NCI-H2171 treated with DMSO at 0.1 percent for 48 hours (cell line): ENCODE measurements at places on chromosomes 5 and 9.

DNA sequence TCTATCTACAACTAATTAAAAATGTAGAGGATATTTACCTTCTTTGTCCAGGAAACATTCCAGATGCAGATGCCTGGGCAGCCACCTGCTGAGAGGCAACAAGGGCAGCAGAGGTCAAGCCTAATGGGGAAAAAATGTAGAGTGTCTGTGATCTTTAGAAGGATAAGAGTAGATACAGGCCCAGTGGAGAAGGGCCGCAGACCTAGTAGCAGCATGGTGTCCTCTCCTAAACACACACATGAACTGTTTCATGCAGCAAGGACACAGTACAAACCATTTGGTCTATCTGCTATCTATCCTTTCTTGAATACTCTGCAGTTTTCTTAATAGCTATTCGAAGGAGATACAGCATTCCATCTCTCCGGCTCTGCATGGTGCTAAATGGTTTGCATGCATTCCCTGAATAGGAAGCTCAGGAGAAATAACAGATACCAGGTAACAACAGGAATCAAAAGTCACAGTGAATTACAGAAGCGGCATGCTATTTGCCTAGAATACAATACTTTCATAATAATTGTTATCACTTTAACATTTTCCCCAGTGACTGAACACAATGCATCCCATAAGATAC is 107.3 kb downstream of the ZNF608 start:
- no peak for DNase-seq

GRCh38 chr9:98925956-98926355 is 17.8 kb upstream of the COL15A1 start:
- no peak for DNase-seq

- DNase-seq = no peak
Observed at GRCh38 chr9:91032121-91032531, 230.5 kb downstream of the SYK start.

GRCh38 chr9:29830821-29831220 is 2257.5 kb upstream of the C9orf72 start:
- peak; percentile 1 for DNase-seq

DNA sequence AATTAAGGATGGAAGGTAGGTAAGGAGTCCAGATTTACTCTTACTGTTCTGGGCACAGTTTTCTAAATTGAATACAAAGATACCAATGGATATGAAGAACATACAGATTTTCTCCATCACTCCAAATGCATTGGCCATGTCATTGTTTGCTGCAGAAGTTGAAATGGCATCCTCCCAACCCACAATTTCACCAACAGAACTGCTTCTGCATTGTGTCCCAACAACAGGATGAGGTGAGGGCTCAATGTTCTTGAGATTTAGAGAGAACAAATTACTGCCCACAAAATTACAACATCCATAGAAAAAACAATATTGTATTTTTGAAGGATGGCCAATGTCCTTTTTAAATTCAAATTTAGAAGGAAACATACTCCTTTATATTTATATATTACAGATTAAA is 88.9 kb downstream of the NUDT12 start:
- DNase-seq = no peak

- no peak for DNase-seq
Observed at GRCh38 chr9:121445986-121446385, 53.7 kb downstream of the GGTA1 start.

DNA sequence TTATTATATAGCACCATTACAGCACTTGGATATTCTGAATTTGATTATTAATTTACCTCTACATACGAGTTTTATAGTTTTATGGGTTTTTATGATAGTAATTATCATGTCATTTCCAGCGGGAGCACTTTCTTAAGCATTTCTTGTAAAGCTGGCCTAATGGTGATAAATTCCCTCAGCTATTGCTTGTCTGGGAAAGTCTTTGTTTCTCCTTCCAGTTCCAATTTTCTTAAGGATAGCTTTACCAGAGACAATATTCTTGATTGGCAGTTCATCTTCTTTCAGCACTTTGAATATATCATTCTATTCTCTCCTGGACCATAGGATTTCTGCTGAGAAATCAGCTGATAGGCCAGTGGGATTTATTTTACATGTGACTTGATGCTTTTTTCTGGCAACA is 505.4 kb downstream of the TMEM232 start:
- no peak for DNase-seq

GRCh38 chr9:122742003-122742402 is at the start of gene OR1L6:
TSS of gene OR1L6 (plus strand) at chr9:122742303. CDS start at chr9:122749848, 7,545 bp downstream.
- DNase-seq = no peak

DNA sequence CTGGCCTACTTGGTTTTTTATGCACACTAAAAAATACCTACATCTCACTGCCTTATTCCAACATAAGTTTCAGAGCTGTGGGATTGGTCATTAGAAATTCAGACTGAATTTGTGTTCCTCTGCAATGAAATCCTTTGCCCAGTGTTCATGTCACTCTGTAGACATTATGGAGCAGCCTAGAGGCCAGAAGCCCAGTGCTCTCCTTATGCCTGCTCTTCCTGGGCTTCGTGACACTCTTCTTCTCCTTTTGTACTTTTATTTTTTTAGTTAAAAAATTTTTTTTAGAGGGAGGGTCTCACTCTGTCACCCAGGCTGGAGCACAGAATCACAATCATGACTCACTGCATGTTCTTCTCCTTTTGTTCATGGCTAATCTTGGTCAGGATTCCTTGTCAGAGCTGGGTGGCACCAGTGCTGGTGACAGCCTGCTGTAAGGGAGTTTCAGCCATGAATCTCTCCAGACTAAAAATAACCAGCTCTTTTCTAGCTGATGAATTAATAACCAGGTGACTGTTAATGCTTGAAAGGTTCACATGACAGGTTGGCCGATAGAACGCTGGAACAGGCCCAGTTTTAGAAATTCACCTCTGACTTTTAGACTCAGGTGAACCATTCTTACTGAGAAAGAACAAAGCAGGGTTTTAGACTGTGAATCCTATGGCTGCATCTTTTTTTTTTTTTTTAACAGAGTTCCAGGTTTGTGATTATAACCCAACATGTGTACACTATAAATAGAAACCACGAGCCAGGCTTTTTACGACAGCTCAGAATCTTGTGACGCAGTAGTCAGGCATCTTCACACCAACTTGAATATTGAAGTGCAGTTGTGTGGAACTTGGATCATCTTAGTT is 34.1 kb upstream of the C5orf47 start:
- no peak for DNase-seq

GRCh38 chr5:67986761-67987160 is 228.8 kb upstream of the PIK3R1 start:
- DNase-seq = no peak
